Tibial nerve (tissue), 4 donors: ENCODE measurements at places on chromosomes 2 and 18. TPM values are rescaled to one million over a fixed set of nuclear protein-coding genes. Genes with fewer than 3 reads are reported as not detected.

DNA sequence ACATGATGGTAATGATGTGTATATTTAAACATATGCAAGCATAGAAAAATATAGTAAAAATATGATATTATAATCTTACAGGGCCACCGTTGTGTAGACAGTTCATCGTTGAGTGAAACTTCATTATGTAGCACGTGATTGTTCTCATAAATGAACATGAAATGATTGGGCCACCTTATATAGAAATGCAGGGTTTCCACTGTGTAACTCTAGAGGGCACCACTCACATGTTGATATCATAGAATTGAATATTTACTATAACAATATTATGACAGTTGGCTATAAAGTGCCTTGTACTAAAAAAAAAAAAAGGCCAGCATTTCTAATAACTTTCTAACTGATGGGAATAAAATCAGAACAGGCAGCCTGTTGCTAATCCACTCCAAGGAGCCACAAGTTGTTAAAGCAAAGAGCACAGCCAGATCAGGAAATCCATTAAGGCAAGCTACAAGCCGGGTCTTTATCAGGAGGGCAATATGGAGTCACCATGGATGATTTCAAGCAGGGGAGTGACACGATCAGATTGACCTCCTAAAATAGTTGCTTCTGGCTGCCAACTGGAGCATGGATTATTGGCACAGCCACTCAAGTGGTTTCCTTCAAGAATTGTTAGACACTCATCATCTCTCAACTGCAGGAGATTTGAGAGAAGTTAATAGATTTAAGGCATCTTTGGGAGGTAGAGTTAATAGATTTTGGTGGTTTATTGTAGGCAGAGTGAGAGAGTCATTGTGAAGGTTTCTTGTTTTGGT is 16.7 kb downstream of the IL1F10 start:
- no peak for DNase-seq

DNA sequence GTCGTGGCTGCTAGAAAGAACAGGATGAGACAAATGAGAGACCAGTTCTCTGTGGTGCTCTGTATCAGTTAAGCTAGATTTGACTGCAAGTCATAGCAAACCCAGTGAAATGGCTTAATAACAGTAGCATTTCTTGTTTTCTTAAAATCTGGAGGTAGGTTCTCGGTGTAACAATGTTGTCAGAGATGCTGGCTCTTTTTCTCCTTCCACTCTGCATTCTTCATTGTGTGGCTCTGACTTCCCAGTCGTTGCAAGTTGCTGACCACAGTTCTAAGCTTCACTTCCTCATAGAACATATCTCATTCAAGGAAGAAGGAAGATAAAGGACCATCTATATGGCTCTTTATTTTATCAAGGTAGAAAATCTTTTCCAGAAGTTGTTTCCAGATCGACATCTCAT is 7.9 kb upstream of the CKAP2L start:
- DNase-seq: no peak

The CDC42EP3 gene
- total RNA-seq: 58.6 TPM

DNA sequence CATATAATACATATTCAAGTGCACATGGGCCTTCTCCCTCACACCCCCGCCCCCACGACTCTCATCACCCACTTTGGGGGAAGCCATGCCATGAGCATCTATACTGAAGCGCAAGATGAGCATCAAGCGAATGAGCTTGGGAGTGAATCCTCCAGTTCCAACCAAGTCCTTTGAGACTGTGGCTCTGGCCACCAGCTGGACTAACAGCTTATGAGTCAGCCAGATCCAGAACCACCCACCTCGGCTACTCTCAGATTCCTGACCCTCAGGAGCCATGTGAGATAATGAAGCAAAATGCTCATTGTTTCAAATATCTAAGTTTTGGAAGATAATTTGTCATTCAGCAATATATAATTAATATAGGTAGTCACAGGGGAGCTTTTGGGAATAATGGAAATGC is 22.2 kb upstream of the IL1RL1 start:
- no peak for DNase-seq

- DNase-seq: peak; percentile 43
These were observed 23.6 kb upstream of the SLC9A4 start for GRCh38 chr2:102449370-102449974.

The MEP1B gene
- total RNA-seq: not detected

DNA sequence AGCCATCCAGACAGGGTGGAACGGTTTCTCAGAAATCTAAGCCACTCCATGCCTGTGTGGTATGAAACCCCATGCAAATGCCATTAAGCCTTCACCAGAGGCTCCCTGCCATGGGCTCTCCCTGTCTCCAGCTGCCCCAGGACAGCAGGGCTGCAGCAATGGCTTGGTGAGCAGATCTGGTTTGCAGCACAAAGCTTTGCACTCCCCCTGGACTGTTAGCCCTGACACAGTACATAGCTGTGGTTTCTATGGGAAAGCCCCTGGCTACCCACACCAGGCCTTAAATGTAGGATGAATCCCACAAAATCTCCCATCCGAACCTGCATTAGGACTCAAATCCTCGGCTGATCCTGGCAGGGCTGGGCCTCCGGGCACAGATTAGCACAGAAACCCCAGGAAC is 291.6 kb downstream of the TNS1 start:
- DNase-seq: no peak

- DNase-seq: no peak
These were observed 75.5 kb upstream of the TXNDC2 start for GRCh38 chr18:9810299-9810698.

The ACMSD gene
- total RNA-seq: not detected

GRCh38 chr2:96510931-96511595 is 5.9 kb upstream of the NEURL3 start:
- no peak for DNase-seq

DNA sequence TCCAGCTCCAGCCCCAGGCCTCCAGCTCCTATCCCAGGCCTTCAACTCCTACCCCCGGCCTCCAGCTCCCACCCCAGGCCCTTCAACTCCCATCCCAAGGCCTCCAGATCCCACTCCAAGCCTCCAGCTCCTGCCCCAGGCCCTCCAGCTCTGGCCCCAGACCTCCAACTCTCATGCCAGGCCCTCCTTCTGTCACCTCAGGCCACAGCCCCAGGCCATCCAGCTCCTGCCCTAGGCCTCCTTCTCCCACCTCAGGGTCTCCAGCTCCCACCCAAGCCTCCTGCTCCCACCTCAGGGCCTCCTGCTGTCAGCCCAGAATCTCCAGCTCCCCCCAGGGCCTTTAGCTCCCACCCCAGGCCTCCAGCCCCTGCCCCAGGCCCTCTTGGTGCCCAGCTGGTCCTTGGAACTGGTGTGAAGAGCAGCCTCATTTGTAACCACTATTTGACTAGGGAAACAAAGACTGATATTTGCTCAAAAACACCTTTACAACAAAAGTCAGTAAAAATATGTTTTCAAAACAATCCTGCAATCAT is 67.8 kb upstream of the SALL3 start:
- no peak for DNase-seq

The MBP gene
- total RNA-seq: 1,332 TPM

The CHRNG gene
- not detected for total RNA-seq

- no peak for DNase-seq
These were observed 39.6 kb downstream of the DOK1 start for GRCh38 chr2:74593826-74594772.

DNA sequence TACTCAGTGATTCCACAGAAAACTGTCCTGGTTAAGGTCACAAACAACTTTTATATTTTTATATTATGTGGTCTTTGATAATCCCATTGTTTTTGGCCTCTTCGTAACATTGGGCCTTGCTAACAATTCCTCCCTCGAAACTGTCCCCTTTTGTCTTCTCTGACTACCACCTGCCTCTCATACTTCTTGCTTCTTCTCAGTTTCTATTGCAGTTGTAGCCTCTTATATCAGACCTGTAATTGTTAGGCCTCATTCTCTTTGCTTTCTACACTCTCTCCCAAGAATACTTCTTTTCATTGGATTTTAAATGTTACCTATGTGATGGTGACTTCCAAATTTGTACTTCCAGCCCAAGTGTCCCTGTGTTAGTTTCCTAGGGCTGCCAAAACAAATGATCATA is 44.7 kb downstream of the MC4R start:
- DNase-seq: no peak

- DNase-seq: no peak
These were observed 34.7 kb upstream of the MAP2 start for GRCh38 chr2:209389171-209389618.

- no peak for DNase-seq
These were observed 611 bp downstream of the NOL10 start for GRCh38 chr2:10688921-10689807.

The ANKRD29 gene
- total RNA-seq: 22.1 TPM

GRCh38 chr18:23126376-23127056 is 8.8 kb upstream of the CABLES1 start:
- no peak for DNase-seq

The FAM117B gene
- 13.5 TPM for total RNA-seq

GRCh38 chr2:143696651-143697050 is 567.4 kb downstream of the ARHGAP15 start:
- no peak for DNase-seq

DNA sequence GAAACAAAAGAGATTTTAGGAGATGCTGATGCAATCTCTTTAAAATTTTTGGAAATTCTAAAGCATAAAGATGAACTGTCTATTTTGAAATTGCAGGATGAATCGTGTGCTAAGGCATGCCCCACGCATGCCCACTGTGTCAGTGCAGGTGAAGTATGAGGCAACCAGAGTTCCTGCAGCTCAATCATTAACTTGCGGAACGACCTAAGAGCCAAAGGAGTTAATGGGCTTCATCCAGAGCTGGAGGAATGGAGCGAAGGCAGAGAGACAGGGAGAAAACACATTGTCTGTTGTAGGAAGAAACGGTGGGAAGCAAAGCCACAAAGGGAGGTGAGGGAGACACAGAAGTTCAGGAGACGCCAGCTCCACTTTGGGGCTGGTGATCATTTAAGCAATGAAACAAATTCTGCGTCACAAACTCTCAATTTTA is 265.2 kb downstream of the CCDC85A start:
- no peak for DNase-seq

GRCh38 chr2:138112536-138112935 is 148.3 kb downstream of the HNMT start:
- no peak for DNase-seq

DNA sequence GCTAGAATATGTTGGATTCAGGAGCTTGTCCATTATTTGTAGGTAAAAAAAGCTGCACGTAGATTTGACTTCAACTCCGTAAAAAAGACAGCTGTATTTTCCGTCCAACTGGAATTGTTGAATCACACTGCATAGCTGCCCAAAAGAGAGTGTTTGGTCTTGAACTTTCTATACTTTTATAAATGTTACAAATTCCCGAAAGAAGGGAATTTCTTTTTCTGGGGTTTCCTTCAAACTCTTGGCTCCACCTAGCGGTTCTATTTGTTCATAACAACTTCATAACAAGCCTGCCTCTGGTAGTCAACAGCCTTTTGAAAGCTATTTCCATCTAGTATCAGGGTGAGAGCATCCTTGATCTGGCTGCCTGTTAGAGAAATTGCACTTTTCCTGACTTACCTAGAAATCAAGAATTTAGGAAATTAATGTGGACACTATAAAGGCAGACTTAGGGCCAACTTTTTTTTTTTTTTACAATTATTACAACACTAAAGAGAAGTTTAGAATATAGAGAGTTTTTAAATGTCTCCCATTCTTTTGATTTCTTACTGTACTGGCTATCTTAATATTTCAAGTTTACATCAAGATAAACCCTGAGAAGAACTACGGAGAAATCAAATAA is 48.1 kb downstream of the TMEM185B start:
- peak; percentile 67 for DNase-seq

The PMAIP1 gene
- not detected for total RNA-seq

The C1QL2 gene
- not detected for total RNA-seq

GRCh38 chr2:233813236-233814055 is 35.3 kb downstream of the MROH2A start:
- DNase-seq: no peak

The IL1A gene
- not detected for total RNA-seq

GRCh38 chr2:170971071-170971470 is 42.0 kb downstream of the GORASP2 start:
- DNase-seq: no peak

GRCh38 chr2:41859615-41860514 is 188.0 kb upstream of the PKDCC start:
- no peak for DNase-seq

DNA sequence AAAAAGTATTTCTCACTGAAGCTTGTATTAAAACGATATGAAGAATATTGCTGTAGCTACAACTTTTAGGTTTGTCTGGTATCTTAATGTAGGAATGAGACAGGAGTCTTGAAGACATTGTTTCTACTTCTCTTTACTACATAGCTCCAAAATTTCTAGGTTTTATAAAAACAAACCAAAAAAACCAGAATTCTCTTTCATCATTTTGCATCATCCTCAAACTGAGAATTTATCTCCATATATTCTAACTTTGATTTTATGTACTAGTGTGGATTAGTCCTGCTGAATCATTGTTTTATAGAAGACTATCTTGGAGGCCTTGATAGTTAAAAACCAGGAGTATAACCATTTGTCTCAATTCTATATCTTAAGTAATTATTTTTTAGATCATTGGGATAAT is 100.2 kb downstream of the ICA1L start:
- no peak for DNase-seq

DNA sequence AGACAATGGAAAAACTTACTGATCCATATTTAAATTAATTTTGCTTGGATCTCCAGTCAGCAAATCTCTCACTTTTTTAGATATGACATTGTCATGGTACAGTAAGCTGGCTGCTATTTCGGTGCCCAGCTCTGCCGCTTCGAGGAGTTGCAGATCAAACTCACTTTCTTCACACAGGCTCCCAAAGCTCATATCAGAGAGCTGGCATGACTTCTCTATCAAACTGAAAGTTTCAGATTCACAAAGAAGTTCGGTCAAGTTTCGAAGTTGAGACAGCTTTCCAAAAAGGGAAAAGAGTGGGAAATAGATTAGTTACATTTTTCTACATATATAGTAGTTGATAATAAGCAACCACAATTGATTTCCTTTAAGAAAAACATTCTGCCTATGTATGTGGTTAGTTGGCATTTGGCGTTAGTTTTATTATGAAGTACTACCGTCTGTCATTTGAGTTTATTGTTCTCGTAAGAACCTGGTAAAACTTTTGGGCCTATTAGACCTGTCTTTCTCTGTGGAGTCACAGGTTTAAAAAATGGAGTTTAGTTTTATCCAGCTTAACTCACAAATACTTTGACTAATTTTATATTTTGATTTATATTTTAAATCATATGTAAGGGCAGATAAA is 118.8 kb downstream of the ABCA12 start:
- DNase-seq: no peak

DNA sequence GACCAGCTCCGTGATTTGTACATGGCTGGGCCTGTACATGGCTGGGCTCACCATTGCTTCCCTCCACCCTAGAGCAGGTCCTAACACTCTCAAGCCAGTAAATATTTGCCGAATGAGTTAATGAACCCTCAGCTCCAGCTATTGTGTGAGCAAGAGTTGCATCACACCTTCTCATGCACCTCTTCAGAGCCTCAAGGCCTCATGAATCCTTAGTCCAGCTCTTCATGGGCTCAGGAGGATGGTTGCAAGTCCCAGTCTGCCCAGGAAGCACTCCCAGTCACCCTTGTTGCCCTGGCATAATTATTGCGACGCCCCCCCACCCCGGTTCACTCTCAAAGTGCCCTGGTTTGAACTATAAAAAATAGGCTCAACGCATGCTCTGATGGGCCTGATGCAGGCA is 30.1 kb upstream of the GNAL start:
- DNase-seq: no peak

GRCh38 chr2:109378682-109379081 is 235.1 kb downstream of the SEPTIN10 start:
- no peak for DNase-seq

GRCh38 chr2:148135705-148136104 is 114.8 kb downstream of the MBD5 start:
- DNase-seq: no peak
